Activated CD4-positive, alpha-beta T cell treated with anti-CD3 and anti-CD28 coated beads, Interleukin-10, Interleukin-2, amounts not matched to agents 100 ng/mL and 50 ng/mL, durations not matched to agents 16 hours and 8 hours (primary cell): ENCODE measurements at places on chromosomes 2 and 18.

DNA sequence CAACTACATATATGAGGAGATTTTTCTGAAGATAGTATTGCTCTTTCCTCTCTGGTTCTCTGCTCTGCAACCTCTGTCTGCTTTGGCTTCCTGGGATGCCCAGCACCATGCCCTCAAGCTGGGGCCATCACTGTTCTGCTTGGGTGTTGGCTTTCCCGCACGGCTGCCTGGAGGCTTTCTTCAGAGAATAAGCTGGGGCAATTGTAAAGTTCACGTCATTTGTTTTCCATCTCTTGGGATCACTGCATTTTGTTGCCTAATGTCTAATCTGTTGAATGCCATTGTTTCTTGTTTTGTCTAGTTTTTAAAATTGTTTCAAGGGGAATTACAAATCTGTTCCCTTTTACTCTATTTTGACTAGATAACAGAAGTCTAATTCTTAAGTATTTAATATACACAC lies 437.3 kb upstream of the NRP2 start:
- no peak for DNase-seq

DNA sequence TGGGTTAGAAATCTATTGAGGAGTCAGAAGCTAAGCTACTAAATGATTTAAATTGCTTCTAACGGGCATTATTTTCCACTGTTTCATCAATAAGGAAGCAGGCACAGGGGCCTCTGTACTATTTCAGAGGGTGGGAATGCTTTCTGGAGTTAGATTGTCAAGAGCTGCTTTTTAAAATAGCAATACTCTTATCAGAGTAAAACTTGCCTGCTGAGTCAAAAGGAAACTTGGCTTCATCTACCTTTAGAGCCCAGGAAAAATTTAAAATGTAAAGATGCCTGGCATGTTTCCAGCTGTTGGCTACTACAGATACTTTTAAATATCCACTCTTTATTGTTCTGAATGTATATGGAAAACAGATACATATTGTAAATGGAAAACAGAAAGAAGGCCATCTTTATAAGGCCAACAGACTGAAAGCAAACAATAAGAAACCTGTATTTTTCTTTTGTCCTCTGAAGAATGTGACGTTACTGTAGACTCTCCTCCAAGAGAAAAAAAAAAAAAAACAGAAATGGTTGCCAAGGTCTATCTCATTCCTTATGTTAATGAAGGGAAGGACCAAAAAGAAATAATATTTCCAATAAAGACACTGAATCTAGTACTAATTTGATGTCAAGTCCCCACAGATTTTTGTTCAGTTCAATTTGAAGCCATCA lies 79.1 kb downstream of the FIGN start:
- DNase-seq, result no peak

GRCh38 chr2:69608109-69608508 lies 35.4 kb downstream of the AAK1 start:
- no peak for DNase-seq

DNA sequence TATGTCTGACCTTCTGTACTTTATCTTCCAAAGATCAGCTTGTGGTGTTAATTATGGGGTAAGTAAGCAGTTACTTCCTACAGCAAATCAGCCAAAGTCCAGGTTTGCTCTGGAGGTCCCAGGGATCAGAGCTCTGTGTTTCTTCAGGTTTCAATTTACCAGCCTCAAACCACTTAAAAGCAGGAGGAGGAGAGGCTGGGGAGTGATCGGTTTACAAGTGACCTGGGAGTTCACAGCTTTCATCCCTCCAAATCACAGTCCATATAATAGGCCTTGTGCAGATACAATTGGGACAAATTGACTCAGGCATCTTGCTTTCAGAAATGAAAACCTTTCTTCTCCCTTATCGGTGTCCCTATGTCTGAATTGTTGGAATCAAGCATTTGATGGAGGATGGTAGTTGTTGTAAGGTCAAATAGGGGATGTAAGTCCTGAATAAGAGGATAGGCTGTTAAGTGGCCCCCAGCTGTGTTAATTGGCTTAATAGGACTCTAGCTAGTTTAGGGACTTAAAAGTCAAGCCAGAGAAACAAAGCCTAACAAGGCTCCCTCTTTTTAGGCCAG lies 188.0 kb upstream of the NT5C1B start:
- DNase-seq, result no peak

DNA sequence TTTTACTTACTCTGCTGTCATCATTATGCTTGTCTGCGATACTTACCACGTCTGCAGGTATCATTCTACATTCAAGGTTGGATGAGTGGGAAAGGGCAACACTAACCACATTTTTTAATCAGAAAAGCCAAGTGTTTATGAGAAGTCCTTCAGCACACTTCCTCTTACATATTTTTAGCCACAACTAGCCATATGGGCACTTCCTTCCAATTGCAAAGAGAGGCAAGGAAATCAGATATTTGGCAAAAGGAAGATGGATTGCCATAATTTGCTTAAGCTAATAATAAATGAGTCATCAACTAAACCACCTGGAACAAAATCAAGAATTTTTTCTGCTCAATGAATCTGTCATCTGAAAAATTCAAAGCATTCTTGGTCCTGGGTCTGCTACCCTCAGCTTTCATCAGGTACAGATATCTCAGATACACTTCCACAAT lies 16.7 kb upstream of the MRO start:
- no peak for DNase-seq

DNA sequence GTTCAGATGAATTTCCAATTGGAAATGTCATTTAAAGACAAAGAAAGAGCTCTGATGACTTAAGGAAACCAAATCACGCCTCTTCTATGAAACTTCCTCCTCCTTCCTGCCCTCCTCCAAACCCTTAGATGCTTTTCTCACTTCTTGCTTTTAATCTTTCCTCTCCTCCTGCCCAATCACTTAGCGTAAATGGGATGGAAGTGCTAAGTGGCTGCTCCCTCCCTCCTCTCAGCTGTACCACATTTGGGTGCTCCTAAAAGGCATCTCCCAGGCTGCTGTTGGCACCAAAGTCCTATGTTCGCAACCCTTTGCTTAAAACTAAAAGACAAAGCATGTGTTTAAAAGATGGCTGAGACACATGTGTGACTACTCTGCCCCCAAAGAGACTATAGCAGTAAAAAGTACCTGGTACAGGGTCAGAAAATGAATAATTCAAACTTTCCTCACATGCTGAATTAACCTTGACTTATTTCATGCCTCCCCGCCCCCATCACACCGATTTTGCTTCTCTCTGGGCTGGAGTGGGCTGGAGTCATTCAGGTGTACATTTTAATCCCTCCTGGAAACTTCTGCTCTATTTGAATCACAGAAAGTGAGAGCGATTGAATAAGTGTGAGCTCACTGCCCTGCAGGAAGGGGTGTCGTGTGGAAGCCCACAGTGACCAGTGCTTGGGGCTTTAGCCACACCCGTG lies 59.2 kb upstream of the KLF7 start:
- peak; percentile 34 for DNase-seq

- DNase-seq, result peak; percentile 36
Observed at GRCh38 chr18:54946149-54946581, 13.1 kb downstream of the CCDC68 start.

- DNase-seq, result no peak
Observed at GRCh38 chr2:151192681-151193080, 69.0 kb downstream of the RBM43 start.

- DNase-seq, result no peak
Observed at GRCh38 chr2:240259924-240260529, 119.6 kb upstream of the OTOS start.

- no peak for DNase-seq
Observed at GRCh38 chr2:19046986-19047780, 311.2 kb downstream of the OSR1 start.

GRCh38 chr2:18505703-18506341 lies 54.6 kb downstream of the RDH14 start:
- DNase-seq, result no peak

GRCh38 chr2:96489663-96490062 lies 15.5 kb downstream of the NEURL3 start:
- no peak for DNase-seq

GRCh38 chr18:12029786-12030584 lies 48.7 kb downstream of the IMPA2 start:
- DNase-seq, result no peak

DNA sequence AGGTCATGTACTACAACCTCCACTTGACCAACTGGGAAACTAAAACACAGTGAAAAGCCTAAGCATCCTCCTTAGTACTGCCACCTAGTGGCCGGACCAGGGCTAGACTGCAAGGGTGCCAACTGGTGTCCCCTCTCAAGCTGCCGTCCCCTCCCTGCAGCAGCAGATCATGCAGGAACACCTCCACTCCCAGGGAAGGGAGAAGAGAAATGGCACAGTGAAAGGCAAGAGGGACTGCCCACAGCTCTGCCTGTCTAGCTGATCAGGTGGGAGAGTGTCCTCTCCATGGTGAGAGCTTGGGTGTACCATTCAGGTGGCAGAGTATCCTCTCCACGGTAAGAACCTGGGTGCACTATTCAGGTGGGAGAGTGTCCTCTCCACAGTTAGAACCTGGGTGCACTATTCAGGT lies 78.1 kb downstream of the AAK1 start:
- DNase-seq, result peak; percentile 77

GRCh38 chr2:58631986-58632385 lies 390.9 kb upstream of the FANCL start:
- DNase-seq, result no peak

- DNase-seq, result no peak
Observed at GRCh38 chr2:151817929-151818328, 10.3 kb downstream of the ARL5A start.

GRCh38 chr2:142596334-142597088 lies 281.0 kb upstream of the KYNU start:
- DNase-seq, result no peak

DNA sequence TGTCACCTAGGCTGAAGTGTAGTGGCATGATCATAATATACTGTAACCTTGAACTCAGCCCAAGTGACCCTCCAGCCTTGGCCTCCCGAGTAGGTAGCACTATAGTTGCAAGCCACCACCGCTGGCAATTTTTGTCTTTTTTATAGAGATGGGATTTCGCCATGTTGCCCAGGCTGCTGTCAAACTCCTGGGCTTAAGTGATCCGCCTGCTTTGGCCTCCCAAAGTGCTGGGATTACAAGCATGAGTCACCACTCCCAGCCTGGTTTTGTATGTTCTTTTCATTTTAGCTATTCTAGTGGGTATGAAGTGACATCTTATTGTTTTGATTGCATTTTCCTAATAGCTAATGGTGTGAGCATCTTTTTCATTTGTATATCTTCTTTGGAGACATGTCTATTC lies 11.3 kb upstream of the EXOC6B start:
- no peak for DNase-seq

- DNase-seq, result no peak
Observed at GRCh38 chr2:215489288-215489848, 53.5 kb upstream of the FN1 start.

DNA sequence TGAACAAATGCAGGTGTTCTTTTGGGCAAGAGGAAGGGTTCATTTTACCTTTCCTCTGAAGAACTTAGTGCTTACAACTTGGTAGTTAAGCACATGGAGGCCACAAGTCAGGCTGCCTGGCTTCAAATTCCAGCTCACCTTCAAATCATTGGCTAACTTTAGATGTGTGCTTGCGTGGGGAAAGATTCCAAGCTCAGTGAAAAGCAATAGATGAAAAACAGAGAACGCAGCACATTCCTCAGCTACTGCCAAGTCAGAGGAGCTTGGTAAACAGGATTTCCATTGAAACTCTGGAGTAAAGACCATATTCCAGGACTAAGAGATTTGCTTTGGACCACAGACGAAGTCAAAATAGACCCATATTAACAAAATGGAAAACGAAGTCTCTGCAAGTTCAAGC lies 96.3 kb upstream of the ASB18 start:
- no peak for DNase-seq

GRCh38 chr2:201414099-201415023 lies 36.9 kb downstream of the TRAK2 start:
- DNase-seq, result peak; percentile 68

DNA sequence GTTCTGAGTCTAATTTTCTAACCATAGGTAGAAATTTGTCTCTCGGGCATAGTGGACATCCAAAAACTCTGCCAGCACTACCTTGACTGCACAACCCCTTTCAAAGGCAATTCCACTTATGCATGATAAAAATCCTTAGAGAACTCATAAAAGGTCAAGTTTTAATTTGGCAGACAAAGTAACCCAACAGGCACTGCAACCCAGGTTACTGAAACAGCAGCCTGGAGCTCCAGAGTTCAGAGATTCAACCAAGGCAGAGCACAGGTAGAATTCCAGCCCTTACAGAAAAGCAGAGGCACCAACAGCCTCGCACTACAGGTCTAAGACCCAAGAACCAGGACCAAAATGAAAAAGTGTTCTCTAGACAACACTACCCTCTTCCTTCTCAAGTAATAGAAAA lies 1.8 kb downstream of the DTNB start:
- no peak for DNase-seq

GRCh38 chr2:241739651-241740050 lies 5.2 kb downstream of the D2HGDH start:
- peak; percentile 72 for DNase-seq

- DNase-seq, result peak; percentile 71
Observed at GRCh38 chr18:3605954-3606443, 156.0 kb downstream of the TGIF1 start.

DNA sequence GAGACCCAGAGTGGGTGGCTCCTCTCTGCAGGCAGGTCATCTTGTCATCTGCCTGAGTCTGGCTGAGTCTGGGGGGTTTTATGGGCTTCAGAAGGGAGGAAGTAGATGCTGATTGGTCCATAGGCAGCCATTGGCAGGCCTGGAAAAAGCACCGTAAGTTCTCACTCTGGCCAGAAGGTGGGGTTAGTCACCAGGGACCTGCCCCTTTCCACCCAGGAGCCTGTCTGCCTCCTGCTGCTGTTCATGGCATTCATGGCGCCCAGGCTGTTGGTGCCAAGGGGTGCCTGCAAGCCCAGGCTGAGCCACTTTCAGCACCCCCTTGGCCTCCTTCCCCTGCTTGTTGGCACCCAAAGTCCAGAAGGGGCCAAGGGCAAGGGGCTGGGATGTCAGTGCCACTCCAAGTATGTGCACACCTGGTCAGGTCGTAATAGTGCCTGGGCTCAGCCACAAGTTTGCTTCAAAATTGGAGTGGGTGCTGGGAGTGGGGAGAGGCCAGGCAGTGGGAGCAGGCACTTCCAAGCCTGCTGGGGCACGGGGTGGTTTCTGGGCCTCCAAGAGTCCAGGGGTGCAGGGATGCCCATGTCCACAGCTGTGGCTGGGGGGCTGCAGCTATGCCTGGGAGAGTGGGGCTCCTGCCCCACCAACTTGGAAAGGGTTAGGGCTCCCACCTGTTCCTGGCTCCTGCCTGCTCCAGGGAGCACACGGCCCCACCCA lies 178.1 kb downstream of the FAM210A start:
- DNase-seq, result no peak

DNA sequence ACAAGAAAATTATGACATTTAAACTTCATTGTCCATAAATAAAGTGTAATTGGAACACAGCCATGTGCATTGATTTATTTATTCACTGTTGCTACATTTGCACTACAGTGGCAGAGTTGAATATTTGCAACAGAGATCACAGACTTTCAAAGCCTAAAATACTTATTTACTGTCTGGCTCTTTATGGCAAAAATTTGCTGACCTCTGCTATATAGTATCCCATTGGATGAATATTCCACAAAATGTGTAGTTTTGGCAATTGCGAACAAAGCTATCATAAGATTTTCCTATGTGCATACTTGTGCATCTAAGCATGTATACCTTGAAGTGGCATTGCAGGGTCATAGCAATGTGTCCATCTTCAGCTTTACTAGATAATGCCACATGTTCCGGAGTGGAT lies 32.1 kb downstream of the CCDC85A start:
- DNase-seq, result no peak
